ENCODE measurements at places on chromosomes 1 and 21. TPM values are rescaled to one million over a fixed set of nuclear protein-coding genes. Genes with fewer than 3 reads are reported as not detected.
A peak's percentile ranks its signal among the peaks of the same experiment; 100 is the strongest.

FAM76A gene
- 5.6 TPM for polyA plus RNA-seq

DNA sequence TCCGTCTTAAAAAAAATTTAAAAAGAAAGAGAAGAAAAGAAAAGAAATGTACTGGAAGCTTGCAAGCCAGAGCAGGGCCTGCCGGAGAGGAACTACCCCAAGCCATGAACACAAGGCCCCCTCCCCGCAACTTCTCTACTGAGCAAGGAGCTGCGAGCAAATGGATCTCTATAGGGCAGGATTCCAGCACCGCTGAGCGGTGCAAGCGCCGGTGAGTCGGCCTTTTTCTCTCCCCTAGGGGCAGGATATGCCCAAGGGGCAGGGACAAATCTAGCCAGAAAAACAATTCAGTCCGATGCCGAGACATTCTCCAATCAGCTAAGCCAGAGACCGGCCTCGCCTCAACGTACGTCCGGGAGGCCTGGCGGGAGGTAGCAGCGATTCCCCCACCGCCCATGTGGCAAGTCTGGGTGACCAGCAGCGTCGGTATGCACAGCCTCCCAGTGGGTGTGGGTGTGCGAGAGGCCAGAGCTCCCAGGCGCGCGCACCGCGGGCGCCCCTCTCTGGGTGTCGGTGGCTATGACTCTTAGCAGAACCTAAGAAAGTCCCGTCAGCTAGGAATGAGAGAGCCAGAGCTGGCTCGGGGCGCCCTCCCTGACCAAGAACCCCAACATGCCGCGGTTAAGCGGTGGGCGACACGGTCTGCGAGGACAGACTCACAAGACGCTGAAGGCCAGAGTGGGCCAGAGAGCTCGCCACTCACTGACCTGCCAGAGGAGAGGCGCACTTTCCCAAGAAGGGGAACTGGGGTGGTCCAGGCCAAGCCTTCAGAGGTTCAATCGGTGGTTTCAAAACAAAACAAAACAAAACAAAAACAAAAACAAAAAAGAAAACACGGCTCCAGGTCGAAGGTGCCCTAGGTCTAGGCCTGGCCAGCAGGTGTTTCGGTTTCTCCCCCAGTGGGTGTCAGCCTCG is 1.9 kb downstream of the CSMD2 start:
- DNase-seq, result peak; percentile 43
- H3K4me3 ChIP-seq, result peak overlapping the region; percentile 51
- no peak overlapping the region for H3K27ac ChIP-seq
- peaks cover 2% of the 10 kb centered on the region for H3K27me3 ChIP-seq

DNA sequence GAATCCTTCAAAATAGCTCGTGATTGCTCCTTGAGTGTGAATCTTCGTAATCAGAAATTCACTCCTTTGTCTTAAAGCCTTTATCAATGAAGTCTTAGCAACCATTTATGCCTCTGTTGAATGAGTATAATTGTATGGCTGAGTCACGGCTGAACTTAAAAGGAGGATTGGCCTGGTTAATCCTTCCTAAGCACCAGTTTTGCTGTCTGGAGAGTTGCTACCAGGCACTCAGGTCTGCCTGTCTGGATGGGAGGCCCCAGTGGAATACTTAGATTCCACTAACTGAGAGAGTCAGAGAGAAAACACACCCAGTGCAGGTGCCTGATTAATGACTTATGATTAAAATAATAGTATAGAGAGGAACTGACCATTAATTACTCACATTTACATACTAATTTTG is 7.6 kb upstream of the HHAT start:
- no peak overlapping the region for H3K4me3 ChIP-seq
- H3K4me1 ChIP-seq, result no peaks in the 10 kb centered on the region

DNA sequence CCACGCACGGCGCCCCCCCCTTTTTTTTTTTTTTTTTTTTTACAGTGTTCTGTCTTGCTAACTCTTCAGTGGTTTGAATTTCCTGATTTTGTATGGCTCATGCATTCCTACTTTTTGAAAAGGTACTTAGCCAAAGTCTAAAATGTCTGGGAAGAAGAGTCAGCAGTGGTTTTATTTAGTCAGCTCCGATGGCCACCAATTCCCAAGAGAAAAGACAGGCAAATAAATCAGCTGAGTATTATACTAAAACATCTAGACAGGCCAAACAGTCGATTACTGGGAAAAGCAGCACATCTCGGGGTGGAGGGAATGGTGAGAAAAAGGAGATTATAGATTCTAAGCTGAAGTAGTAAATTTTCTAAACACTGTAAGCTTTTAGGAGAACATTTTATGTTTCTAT is 192.5 kb upstream of the ZRANB2 start:
- DNase-seq, result no peak
- H3K4me3 ChIP-seq, result no peak overlapping the region
- no peaks in the 10 kb centered on the region for H3K4me1 ChIP-seq
- H3K36me3 ChIP-seq, result no peaks in the 10 kb centered on the region
- H3K27me3 ChIP-seq, result no peaks in the 10 kb centered on the region

DNA sequence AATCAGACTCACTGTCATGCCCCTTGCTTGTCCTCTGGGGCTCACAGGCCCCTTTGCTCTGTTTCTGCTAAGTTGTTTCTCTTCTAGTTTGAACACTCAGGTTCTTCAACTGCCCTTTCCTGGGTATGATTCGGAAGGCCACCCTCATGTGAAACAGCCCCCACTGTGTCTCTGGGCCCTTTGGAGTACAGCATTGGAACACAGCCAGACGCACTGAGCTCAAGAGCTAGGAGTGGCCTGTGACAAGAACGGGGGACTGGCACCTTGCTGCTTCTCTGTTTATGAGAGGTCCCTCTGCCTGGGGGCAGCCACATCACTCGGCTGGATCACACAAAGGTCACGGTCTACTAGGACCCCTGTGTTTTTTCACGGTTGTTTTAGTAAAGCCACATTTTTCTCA is 114.4 kb upstream of the ZC3H12A start:
- H3K36me3 ChIP-seq, result no peaks in the 10 kb centered on the region
- H3K4me3 ChIP-seq, result no peak overlapping the region
- H3K27ac ChIP-seq, result no peak overlapping the region

DNA sequence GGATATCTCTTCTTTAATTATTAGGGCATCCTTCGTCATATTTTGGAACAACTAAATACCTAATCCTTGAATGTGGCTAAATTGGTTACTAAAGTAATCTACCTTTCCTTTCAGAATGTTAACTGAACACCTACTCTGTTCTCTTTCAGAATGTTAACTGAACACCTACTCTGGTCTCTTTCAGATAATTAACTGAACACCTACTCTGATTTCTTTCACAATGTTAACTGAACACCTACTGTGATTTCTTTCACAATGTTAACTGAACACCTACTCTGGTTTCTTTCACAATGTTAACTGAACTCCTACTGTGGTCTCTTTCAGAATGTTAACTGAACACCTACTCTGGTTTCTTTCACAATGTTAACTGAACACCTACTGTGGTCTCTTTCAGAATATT is 21.9 kb downstream of the RAB7B start:
- H3K27me3 ChIP-seq, result no peaks in the 10 kb centered on the region

- H3K27ac ChIP-seq, result no peak overlapping the region
- no peaks in the 10 kb centered on the region for H3K36me3 ChIP-seq
- no peaks in the 10 kb centered on the region for H3K27me3 ChIP-seq
- peaks cover 13% of the 10 kb centered on the region for H3K4me1 ChIP-seq
- DNase-seq, result peak; percentile 52
Observed at GRCh38 chr1:156705918-156706656, 704 bp upstream of the CRABP2 start.

GRCh38 chr1:211375146-211375818 is 48.6 kb downstream of the TRAF5 start:
- no peak for DNase-seq
- H3K36me3 ChIP-seq, result no peaks in the 10 kb centered on the region
- no peaks in the 10 kb centered on the region for H3K27me3 ChIP-seq
- H3K4me1 ChIP-seq, result no peaks in the 10 kb centered on the region
- H3K4me3 ChIP-seq, result no peak overlapping the region
- no peak overlapping the region for H3K27ac ChIP-seq

DNA sequence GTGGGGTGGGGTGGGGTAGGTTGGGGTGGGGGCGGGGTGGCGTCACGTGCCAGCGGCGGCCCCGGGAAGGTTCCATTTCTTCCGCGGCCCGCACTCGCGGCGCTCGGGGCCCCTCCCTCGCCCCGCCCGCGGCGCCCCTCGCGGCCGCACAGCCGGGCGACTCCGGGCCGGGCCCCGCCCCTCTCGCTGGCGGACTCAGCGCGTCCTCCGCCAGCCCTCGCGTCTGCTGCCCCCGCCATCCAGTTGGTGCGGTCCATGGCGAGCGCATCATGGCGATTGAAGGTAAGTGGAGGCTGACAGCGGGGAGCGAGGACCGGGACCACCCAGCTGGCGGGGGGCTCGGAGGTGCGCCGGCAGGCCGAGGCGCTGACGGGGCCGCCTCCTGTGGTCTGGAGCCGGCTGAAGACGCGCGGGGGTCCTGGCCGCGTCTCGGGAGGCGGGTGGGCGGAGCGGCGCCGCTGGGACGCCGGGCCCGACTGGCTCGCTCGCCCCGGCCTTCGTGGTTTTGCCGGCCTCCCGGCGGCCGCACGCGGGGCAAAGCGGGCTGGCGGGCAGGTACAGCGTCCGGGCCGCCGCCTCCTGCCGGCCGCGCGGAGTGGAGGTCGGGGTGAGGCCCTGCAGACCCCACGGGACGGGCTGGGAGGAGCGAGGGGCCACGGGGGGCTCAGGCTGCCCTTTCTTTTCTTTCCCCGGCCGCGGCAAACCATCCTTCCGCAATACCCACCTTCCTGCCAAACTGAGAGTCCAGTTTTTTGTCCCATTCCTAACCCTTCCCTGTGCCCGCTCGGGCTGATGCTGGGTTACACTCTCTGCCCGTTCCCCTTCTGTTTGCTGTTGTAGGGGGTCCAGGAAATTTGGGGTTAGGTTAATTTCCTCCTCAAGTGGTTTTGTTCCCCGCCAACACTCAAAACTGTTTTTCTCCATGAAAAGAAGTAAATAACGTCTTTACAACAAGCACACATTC is at the start of gene SYT14:
Gene SYT14, plus strand, starts transcription at position 222 of the 964 bp plus-strand sequence. Its CDS starts 48 bp downstream, at position 270.
- H3K27me3 ChIP-seq, result peaks cover 18% of the 10 kb centered on the region
- H3K4me1 ChIP-seq, result peaks cover 10% of the 10 kb centered on the region
- no peak for DNase-seq
- peak within 1 kb of the TSS; percentile 37 for H3K4me3 ChIP-seq
- H3K27ac ChIP-seq, result no peak within 1 kb of the TSS
- no peaks in the 10 kb centered on the region for H3K36me3 ChIP-seq

SRP9 gene
- polyA plus RNA-seq, result 179 TPM

DNA sequence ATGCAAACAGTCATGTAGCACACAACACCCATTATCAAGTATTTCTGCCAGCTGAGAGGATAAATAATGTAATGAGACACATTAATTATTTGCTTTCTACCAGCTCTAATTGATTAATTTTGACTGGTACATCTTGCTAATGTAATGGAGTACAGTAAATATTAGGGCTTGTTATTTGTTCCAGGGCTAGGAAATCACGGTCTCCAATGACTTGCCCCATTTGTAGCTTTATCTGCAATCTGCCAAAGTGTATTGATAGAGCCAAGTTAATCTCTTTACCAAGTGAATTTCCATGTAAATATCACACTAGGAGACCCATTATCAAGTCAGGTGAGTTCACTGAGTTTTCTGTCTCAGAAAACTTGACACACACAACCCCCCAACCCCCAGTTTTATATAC is 55.1 kb downstream of the RGS13 start:
- no peaks in the 10 kb centered on the region for H3K27me3 ChIP-seq
- H3K36me3 ChIP-seq, result no peaks in the 10 kb centered on the region
- no peak for DNase-seq
- no peak overlapping the region for H3K4me3 ChIP-seq
- no peaks in the 10 kb centered on the region for H3K4me1 ChIP-seq

DNA sequence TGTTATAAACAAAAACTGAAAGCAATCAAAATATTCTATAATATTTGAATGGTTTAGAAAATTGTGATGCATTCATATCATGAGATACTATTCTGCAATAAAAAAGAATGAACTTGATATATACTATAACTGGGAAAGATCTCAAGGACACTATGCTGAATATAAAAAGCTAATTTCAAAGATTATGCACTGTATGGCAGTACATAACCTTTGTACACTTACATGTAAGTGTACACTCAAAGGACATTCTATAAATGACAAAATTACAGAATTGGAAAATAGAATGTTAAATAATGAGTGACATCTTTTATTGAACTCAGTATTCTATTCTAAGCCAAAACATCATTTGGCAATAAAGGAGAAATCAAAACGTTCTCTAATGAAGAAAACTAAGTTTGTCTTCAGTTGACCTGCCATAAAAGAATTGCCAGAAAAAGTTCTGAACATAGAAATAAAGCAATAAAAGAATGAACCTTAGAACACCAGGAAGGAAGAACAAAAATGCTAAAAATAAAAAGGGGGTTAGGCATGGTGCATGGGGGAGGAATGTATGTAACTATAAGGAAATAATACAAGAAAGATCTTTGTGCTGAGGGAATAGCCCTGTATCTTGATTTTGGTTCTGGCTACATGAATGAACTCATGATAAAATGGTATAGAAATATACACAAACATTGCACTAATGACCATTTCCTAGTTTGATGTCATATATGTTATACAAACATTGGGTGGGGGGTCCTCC is 519.7 kb downstream of the NEGR1 start:
- H3K4me1 ChIP-seq, result no peaks in the 10 kb centered on the region
- no peaks in the 10 kb centered on the region for H3K36me3 ChIP-seq
- no peak overlapping the region for H3K4me3 ChIP-seq
- H3K27ac ChIP-seq, result no peak overlapping the region
- H3K27me3 ChIP-seq, result no peaks in the 10 kb centered on the region

DNA sequence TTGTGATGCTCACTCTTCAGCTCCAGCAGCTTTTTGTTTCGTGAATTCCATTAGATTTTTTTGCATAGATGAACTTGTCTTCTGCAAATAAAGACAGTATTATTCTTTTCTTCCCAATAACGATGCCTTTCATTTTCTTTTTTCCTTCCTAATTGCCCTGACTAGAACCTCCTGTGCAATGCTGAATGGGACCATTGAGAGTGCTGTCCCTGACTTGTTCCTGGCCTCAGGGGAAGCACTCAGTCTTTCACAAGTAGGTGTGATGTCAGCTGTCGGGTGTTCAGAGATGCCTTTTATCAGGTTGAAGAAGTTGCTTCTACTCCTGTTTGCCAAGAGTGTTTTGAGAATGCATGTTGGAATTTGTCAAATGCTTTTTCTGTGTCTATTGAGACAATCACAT is 64.3 kb upstream of the ADARB1 start:
- H3K4me3 ChIP-seq, result no peak overlapping the region
- no peak for DNase-seq
- no peak overlapping the region for H3K27ac ChIP-seq
- no peaks in the 10 kb centered on the region for H3K4me1 ChIP-seq
- H3K36me3 ChIP-seq, result no peaks in the 10 kb centered on the region

GRCh38 chr1:84995484-84996334 is 1.2 kb downstream of the MCOLN2 start:
- DNase-seq, result no peak
- no peaks in the 10 kb centered on the region for H3K36me3 ChIP-seq
- peaks cover 3% of the 10 kb centered on the region for H3K27me3 ChIP-seq
- peaks cover 19% of the 10 kb centered on the region for H3K4me1 ChIP-seq
- no peak overlapping the region for H3K4me3 ChIP-seq
- no peak overlapping the region for H3K27ac ChIP-seq

RERE gene
- 9.8 TPM for polyA plus RNA-seq

DNA sequence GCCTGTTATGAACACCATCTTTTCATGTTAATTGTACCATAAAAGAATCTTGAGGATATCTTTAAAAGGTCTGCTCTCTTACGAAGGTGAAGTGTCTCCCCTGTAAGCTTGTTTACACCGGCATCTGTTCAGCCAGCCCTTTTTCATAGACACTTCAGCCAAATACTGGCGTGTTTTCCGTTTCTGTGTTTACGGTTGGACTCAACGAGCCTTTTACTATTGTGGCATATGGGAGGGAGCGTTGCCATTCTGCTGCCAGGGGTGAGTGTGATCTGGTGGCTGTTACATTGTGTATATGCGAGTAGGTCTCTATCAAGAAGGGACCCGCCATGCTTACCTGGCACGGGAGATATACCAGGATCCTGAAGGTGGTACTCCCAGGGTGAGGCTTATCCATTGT is 433.8 kb downstream of the CAMTA1 start:
- no peak for DNase-seq
- no peaks in the 10 kb centered on the region for H3K27me3 ChIP-seq
- H3K4me1 ChIP-seq, result no peaks in the 10 kb centered on the region
- no peak overlapping the region for H3K4me3 ChIP-seq
- no peak overlapping the region for H3K27ac ChIP-seq

DOP1B gene
- 5.8 TPM for polyA plus RNA-seq
